Purkinje cell (primary cell): ENCODE measurements at places on chromosomes 11 and 22. TPM values are rescaled to one million over a fixed set of nuclear protein-coding genes. Genes with fewer than 3 reads are reported as not detected.

Gene OR51E2
- not detected in 2 replicates for polyA plus RNA-seq

Gene SHISA8
- not detected in 2 replicates for polyA plus RNA-seq

Gene RCOR2
- not detected in 2 replicates for polyA plus RNA-seq

Gene TRIM21
- polyA plus RNA-seq = 2.8 and 4.3 TPM in 2 replicates

Gene BRSK2
- polyA plus RNA-seq = 1.7 and 2.3 TPM in 2 replicates

Gene APOA4
- not detected in 2 replicates for polyA plus RNA-seq

Gene BBS1
- polyA plus RNA-seq = 8.4 and 11.0 TPM in 2 replicates

Gene ENTHD1
- polyA plus RNA-seq = not detected in 2 replicates

Gene UBQLN3
- not detected in 2 replicates for polyA plus RNA-seq

Gene BLID
- polyA plus RNA-seq = not detected in 2 replicates

Gene MUC5AC
- not detected in 2 replicates for polyA plus RNA-seq
